ENCODE measurements at places on chromosomes 5 and 9. TPM values are rescaled to one million over a fixed set of nuclear protein-coding genes. Genes with fewer than 3 reads are reported as not detected.

Gene SGCD
- 73.6 TPM for total RNA-seq

Gene ECSCR
- total RNA-seq = 17.2 TPM

Gene BTNL3
- not detected for total RNA-seq

Gene FGF18
- 3.1 TPM for total RNA-seq

Gene MCIDAS
- total RNA-seq = not detected

Gene PCDHB15
- total RNA-seq = 4.2 TPM

Gene FOXD4L6
- total RNA-seq = not detected

Gene NIPAL4
- total RNA-seq = under 0.01 TPM

Gene TXNDC8
- not detected for total RNA-seq

Gene MYMK
- total RNA-seq = 8.9 TPM

Gene SNX24
- total RNA-seq = 11.5 TPM

Gene SPAAR
- total RNA-seq = 1.0 TPM

Gene RNF208
- not detected for total RNA-seq

Gene TAF11L5
- not detected for total RNA-seq

Gene SLCO6A1
- 0.52 TPM for total RNA-seq

Gene PCDHAC2
- 2.1 TPM for total RNA-seq

Gene CD14
- total RNA-seq = 39.7 TPM

Gene MARVELD2
- 0.52 TPM for total RNA-seq

Gene FBN2
- 86.1 TPM for total RNA-seq

Gene GHR
- total RNA-seq = 16.7 TPM

Gene CCDC180
- total RNA-seq = 7.3 TPM

Gene AFAP1L1
- 75.7 TPM for total RNA-seq

Gene LAMC3
- 0.52 TPM for total RNA-seq

All from skeletal muscle tissue (tissue), 5 donors.